ENCODE measurements at places on chromosomes 2 and 18.

GRCh38 chr18:26772691-26773090 is 92.8 kb downstream of the AQP4 start:
- no peak for DNase-seq

- DNase-seq, result no peak
Measured at GRCh38 chr2:189302274-189302948, 122.8 kb upstream of the COL5A2 start.

DNA sequence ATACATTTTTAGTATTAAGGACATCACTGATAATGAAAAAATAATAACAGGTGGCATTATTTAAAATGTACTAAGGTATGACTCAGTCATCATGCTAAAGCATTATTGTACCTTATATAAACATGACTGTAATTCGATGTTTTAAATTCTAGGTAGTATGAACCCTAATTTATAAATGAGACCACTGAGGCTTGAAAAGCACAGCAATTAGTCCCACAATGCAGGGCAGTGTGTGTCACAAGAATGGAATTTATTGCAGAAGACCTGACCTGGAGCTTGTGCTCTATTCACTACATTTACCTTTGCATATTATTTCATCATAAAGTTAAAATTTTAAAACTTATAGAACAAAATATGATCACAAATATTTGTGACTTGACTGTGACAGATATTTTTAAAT is 358.5 kb upstream of the DSEL start:
- DNase-seq, result no peak

DNA sequence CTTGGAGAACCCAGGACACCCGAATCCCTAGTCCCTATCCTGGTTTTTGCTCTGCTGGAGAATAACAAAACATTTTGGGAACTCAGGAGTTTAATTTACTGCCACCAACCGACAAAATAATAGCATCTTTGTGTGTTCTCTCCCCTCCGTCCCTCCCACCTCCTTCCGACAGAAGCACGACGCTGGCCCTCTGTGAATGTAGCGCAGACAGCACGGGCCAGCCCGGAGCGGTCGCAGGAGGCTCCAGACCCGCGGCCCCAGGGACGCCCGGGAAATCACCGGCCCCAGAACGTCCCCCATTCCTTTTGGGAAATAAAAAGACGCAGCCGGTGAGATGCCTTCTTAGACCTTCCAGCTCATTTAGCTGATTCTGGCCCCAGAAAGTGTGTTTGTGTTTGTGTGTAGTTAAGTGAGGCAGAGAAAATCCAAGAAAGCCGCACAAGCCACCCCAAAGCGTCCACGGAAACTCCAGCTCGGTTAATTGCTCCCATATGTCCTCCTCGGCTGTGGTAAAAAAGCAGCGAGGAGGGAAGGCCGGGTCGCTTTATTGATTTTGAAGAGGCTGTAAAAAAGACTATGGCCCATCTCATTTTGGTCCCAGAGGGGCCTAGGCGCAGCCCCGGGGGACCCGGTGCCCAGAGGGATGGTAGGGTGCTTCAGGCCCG is 577 bp upstream of the TANC1 start:
- DNase-seq, result no peak

DNA sequence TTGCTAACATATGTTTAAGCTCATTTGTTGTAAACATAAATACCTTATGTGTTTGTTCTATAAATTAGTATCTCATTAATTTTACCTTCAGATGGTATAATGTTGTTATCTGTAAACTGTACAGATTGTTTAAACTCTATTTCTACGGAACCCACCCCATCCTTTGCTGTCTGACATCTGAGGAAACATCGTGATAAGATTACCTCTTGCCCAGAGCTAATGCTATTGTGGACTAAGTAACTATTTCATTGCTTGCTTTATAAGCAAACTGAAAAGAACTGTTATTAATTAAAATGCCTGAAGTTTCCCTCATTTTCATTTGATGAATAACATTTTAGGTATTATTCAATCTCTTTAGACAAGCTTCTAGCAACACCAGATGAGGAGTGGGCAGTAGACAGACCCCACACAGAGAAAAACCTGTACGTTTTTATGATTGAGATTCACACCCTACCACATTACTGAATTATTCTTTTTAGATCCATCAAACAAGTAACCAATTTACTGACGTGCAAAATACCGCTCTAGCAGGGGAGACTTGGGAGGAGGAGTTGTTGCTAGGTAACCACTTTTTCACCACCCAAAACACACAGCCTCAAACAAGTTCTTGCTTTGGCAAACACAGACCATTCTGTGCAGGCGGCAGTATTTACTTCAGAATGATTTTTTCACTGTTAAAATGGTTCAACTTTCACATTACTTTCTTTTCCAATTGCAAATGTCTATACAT is 1.9 kb upstream of the SYT4 start:
- no peak for DNase-seq

DNA sequence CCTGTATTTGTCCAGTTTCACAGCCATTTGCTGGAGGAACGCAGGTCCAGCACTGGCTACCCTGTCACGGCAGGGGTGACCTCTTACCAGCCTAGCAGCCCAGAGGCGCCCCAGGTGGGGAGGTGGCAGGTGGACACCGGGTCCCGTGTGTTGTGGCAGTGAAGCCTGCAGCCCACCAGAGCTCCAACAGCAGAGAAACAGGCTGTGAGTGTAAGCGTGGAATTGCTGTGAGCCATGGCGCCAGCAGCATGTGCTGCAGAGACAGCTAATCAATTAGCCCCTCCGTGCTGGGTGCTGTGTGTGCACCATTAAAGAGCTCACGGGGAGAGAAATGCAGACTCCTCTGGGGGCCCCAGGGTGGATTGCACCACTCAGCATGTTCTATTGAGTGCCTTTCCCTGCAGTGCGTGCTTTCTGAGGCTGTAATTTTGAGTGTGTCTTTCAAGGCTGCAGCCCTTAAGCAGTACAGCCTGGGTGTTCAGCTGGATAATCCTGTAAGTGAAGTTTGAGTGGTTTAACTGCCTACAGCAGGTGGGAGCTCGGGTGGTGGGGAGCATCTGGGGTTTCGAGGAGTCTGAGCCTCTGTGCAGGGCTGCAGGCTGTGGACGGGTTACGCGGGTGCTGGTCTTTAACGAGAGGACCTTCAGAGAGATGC is 15.9 kb downstream of the RTP5 start:
- DNase-seq, result no peak

DNA sequence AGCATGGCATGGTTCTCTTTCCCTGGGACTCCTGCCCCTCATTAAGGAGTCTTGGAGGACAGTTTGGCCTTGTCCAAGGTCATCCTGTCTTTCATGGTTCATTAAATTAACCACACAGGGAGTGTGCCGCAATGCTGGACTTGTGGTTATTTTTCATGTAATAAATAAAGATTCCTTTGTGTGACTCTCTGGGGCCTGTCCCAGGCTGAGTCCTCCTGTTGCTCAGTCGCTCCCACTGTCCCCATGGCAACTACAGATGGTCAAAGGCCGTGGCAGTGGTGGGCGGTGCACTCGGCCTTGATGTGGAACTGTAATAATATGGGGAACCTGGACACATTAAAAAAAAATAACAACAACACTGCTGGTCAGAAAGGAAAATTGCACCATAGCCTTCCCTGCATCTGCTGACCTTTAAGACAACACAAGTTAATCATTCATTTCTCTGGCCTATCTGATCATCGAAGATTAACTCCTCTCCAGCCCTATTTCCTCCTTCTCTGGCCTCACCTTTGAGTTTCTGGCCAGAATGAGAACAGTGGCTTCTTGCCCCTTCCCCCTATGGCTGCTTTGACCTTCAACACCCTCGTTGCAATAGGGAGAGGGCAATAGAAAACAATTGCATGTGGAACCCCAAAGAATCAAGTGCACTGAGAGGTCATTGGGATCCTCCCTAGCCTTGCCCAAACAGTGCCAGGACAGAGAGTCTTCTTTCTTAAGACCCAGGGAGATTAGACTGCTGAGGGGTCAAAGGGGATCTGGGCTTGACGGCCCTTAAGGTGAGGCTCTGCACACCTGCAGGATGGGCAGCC is 44.7 kb downstream of the PSD4 start:
- DNase-seq, result no peak

DNA sequence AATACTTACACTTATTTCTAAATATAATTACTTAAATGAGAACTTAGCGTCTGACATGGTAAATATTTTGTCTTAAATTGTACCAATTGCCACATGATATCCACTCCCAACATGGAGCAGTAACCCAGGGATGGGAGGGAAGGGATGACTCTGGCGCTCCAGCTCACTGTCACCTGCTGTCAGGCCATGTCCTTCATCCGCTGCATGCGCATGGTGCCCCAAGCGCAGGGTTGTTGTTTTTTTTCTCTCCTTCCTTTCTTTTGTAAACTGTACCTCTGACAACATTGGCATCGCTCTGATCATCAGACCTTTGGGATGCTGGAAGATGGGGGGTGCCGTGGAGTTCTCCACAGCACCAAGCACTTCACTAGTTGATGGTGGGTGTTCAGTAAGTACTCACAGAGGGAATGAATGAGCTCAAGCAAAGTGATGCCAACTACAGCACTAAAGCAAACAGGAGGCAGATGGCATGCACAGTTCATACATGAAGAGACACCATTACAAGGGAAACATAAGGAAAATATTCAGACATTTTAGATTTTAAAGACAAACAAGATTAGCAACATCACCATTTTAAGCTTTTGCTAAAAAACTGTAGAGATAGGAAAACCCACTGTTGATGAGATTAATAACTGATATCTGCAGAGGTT is 247.8 kb downstream of the GBX2 start:
- DNase-seq, result no peak

- no peak for DNase-seq
Measured at GRCh38 chr2:128313931-128314347, 4.7 kb downstream of the HS6ST1 start.

GRCh38 chr18:43542016-43542415 is 264.7 kb upstream of the SYT4 start:
- DNase-seq, result no peak

GRCh38 chr2:234469251-234469845 is 27.5 kb downstream of the ARL4C start:
- no peak for DNase-seq

GRCh38 chr18:21735452-21736015 is 5.1 kb upstream of the MIB1 start:
- DNase-seq, result no peak

- DNase-seq, result no peak
Measured at GRCh38 chr2:109317471-109318095, 188.6 kb downstream of the SH3RF3 start.

DNA sequence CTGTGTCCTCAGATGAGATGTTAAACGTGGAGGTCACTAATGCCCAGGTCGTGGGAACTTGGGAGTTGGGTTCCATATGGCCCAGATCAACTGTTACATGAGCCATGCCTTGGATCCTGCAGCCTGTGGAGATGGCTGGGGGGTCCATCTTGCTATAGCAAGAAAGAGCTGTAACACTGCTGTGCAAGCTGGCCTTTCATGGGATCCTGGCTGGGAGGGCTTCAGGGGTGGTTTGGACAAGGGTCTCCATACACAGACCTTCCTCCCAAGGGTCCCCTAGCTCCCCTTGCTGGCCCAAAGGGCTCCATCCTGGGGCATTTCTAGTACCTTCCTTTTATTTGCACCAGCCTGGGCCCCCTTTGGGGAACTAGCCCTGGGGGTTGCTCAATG is 337.7 kb downstream of the DYSF start:
- no peak for DNase-seq

- DNase-seq, result no peak
Measured at GRCh38 chr2:217559084-217559483, 443.7 kb downstream of the TNS1 start.

DNA sequence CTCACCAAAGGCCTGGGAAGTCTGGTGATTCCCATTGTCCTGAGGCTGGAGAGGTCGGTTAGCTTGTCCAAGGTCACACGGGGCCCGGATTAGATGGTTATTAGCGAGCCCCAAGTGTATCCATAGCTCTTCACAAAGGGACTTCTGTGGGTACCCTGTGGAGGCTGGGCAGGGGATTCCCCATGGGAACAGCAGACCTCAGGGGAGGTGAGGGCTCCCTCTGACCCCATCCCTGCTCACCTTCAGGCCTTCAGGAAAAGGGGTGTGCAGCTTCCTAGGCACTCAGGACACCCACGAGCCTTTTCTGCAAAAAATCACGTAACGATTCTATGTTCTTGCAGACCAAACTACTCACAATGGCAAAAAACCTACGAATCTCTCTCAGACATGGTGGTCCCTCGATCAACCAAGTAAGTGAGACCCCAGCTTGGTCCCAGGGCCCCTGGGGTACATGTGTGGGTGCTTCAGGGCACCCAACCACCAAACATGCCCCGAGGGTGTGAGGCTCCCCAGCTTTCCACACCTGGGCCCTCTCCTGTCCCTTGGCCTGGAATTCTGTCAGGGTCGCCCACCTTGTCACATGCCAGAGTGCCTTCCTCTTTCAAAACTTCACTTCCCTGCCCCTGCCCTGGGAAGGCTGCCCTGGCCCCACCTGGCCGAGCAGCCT is 40.3 kb downstream of the PDIA6 start:
- DNase-seq, result no peak

DNA sequence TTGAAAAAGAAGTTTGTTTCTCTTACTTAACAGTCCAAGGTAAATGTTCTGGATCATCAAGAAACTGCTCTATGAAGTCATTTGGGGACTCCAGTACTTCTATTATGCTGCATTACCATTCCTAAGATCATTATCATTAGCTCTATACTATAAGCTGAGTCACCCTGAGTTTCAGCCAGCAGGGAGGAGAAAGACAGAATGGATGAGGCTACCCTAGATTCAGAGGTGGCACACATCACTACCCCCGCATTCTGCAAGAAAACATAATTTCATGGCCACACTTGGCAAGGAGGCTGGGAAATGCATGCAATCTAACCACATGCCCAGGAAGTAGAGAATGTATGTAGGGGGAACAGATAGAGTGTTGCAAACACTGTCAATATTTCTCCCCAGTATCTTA is 16.6 kb upstream of the LNPK start:
- DNase-seq, result no peak

DNA sequence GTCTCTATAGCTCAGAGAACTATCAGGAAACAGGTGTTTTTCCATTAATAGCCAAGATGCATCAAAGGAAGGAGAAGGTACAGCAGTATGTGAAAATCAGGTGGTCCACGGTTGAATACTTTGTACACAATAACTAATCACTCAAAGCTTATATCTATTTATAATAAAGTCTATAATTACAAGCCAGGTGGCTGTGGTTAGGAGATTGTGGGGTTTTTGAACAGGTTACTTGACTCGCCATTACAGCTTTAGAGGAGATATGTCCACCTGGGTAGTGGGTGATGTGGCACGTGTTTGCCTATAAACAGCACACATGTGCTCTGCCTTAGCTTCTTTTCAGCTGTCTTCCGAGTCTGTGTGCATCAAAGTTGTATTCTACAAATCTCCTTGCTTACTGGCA is 892.2 kb upstream of the ZEB2 start:
- DNase-seq, result no peak

- no peak for DNase-seq
Measured at GRCh38 chr2:120445449-120446143, 99.7 kb downstream of the INHBB start.

DNA sequence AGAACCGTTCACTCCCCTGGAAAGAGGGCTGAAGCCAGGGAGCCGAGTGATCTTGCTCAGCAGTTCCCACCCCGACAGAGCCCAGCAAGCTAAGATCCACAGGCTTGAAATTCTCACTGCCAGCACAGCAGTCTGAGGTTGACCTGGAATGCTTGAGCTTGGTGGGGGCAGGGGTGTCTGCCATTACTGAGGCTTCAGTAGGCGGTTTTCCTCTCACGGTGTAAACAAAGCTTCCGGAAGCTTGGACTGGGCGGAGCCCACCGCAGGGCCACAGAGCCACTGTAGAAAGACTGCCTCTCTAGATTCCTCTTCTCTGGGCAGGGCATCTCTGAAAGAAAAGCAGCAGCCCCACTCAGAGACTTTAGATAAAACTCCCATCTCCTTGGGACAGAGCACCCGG is 180.8 kb downstream of the WDR7 start:
- DNase-seq, result no peak

Measured in AG04449 (cell line).